ENCODE measurements at places on chromosomes 6 and 20.

DNA sequence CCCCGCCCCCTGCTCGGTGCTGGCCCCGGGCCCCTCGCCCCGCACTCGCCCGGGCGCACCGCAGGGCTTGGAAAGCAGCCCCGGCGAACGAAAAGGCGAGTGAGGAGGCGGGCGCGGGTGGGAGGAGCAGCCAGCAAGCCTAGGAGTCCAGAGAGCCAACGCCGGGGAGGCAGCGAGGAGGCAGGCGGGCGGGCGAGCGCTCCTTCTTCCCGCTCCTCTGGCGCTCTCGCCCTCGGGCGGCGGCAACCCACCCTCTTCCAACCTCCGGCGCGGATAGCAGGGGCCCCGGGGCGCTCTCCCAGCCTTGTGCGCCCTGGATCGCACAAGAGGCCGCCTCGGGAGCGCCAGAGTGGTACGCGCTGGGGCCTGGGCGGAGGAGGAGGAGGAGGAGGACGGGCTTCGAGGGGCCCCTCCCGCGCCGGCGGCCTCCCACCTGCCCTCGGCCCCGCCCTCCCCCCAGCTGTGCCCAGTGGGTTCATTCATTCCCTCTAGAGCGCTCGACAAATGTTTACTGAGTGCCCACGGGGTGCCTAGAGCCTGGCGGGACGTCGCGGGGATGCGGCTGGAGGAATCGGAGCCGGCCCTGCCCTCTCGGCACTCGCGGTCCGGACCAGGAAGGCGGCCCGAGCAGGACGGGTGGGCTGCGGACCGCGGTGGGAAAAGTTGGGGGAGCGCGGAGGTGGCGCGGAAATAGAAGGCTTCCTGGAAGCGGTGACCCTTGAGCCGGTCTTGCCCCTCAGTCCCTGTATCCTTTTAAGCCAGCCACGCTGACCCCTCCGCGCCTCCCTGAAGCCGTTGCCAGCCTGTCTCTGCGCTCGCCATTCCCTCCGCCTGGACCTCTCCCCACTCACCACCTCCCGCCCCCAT lies at the start of gene BMP7:
TSS of gene BMP7 (minus strand) at position 351 of the 867 bp plus-strand sequence. CDS start 519 bp downstream, outside the sequence.
- DNase-seq, result no peak

DNA sequence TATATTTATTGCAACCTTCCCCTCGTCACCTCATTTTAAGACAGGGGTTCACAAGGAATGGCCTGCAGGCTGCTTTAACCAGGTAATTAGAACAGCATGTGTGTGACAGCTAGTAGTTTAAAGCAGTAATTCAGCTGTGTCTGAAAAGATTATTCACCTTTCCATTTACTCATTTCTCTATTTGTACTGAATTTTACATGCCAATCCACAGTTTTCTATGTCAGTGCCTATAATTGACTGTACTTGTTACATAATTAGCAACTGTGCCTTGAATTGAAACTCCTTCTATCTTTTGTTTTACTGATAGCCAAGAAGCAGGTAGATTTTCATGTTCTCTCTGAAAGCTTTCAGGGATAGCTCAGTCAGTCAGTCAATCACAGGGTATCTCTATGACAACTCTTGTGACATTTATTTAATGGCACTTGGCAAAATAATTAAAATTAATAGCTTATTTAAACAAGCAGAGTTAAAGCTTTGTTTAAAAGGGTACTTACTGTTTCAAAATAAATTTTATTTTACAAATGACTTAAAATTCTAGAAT lies 214.0 kb downstream of the ZFAND3 start:
- no peak for DNase-seq

GRCh38 chr6:120096696-120097260 lies 747.2 kb upstream of the MAN1A1 start:
- no peak for DNase-seq

GRCh38 chr6:129657483-129657882 lies 52.5 kb downstream of the ARHGAP18 start:
- no peak for DNase-seq

- no peak for DNase-seq
Observed at GRCh38 chr20:13984211-13984610, 6.2 kb downstream of the SEL1L2 start.

- DNase-seq, result no peak
Observed at GRCh38 chr6:74041420-74041819, 345.4 kb downstream of the CD109 start.

GRCh38 chr20:29874476-29875202 lies 1382.8 kb upstream of the DEFB115 start:
- DNase-seq, result no peak

Measured in activated T-helper 1 cell treated with anti-CD3 and anti-CD28 coated beads, Interleukin-2, amount 50 U/mL, for 16 hours (primary cell).